HS-5 (cell line): ENCODE measurements at places on chromosomes 11 and 22.

- no peak for DNase-seq
Observed at GRCh38 chr11:102722821-102723220, 1.9 kb downstream of the MMP8 start.

- DNase-seq: no peak
Observed at GRCh38 chr11:73991471-73992006, 8.9 kb upstream of the UCP2 start.

DNA sequence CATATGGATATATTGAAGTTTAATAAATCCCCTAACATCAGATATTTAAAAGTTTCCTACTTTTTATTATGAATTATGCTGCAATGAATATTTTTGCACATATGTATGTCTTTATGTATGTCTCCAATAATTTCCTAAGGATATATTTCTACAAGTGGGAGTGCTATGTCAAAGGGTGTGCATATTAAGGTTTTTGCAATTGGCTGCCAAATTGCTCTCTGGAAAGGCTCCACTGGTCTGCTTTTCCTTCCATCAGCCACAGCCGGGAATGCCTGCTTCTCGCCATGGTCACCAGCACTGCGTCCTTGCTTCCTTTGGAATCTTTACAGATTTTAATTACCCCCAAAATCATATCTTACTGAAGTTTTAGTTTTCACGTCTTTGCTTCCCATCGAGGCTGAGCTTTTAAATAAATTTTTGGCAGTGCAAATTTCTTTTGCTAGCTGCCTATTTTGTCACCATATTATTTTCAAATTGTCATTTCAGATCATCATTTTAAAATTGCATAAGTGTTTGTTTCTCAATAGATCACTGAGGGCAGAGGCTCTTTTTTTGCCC, 221.7 kb downstream of the SNX19 start:
- DNase-seq: no peak

DNA sequence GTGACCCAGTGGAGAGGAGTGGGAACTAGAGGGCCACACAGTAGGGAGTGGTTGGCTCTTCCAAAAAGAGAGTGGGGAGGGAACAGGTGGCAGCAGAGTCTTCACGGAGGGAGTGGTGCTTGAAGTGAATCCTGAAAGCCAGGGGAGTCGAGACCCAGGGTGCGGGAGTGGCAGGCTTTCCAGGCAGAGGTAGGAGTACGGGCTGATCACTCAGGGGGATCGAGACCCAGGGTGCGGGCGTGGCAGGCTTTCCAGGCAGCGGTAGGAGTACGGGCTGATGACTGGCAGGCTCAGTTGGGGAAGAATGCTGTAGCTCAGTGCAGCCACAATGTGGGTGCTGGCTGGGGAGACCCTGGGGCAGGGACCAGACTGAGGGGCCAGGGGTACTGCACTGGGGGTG, 148.2 kb downstream of the TBC1D22A start:
- no peak for DNase-seq

- no peak for DNase-seq
Observed at GRCh38 chr11:134636071-134636470, 224.0 kb upstream of the B3GAT1 start.

- DNase-seq: no peak
Observed at GRCh38 chr11:17596310-17596669, 49.2 kb downstream of the OTOG start.

DNA sequence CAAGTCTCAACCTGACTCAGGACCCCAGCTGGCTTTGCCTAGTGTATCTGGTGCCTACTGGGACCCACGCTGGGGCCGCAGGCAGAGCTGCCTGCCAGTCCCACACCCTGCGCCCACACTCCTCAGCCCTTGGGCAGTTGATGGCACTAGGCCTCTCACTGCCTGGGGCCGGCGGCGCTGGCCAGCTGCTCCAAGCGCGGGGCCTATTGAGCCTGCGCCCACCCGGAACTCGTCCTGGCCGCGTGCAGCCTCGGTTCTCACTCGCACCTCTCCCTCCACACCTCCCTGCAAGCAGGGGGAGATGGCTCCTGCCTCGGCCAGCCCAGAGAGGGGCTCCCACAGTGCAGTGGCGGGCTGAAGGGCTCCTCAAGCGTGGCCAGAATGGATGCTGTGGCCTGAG, 908.5 kb upstream of the CCDC90B start:
- DNase-seq: no peak

DNA sequence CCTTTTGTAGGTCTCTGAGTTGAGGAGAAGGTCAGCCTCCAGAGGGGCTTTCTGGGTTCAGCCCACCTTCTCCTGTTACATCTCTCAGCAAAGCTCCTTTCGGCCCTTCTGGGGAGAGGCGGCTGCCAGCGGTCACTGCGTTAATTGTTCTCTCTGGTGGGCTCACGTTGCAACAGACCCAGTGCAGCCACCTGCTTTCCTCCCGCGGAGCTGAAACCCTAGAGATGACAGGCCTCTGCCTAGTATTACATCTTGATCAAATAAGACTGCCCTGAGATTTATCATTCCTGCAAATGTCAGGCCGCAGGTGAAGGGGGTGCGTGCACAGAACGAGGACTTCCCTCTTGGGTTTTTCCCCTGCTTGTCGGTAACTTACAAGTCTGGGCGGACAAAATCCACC, 43.2 kb upstream of the CREB3L1 start:
- DNase-seq: no peak

DNA sequence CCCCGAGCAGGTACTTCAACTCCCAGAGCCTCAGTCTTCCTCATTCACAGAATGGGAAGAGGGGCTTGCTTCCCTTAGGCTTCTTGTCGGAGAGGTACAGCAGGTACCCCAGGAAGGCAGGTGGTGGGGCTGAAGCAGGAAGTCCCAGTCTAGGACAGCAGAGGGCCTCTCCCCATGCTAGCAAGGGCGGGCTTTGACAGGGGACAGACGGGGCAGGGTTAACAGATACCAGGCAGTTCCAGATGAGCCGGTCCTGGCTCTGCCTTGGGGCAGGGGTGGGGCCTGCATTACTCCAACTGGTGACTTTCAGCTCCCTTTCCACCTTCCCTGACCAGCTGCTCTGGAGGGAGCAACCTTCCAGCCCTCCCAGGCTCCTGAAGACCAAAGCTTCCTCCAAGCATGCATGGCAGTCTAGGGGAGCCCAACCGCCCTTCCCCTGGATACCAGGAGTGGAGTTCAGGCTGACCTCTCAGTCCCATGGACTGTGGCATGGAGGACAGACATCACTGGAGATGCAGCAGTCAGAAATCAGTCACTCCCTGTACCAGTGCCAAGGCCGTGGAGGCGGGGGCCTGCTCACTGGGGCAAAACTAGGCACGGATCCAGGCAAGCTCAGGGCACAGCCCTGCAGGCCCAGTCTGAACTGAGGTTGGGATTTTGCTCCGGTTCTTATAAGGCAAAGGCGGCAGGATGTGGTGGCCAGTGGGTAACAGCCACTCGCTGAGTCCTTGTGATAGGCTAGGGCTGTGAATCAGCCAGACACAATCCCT, 60.5 kb downstream of the NAT10 start:
- no peak for DNase-seq
